ENCODE measurements at places on chromosomes 3 and 15. TPM values are rescaled to one million over a fixed set of nuclear protein-coding genes. Genes with fewer than 3 reads are reported as not detected.

Gene ZNF197
- 11.6 TPM for total RNA-seq

Gene SCAMP5
- 2.0 TPM for total RNA-seq

Gene MLF1
- total RNA-seq, result 0.83 TPM

Gene OR5K2
- not detected for total RNA-seq

Gene CLDN16
- total RNA-seq, result not detected

Gene BLM
- 64.3 TPM for total RNA-seq

Gene SCN11A
- total RNA-seq, result 0.05 TPM

Gene MYLK
- 0.27 TPM for total RNA-seq

Gene MITF
- total RNA-seq, result 0.54 TPM

Gene GOLGA6L7
- total RNA-seq, result not detected

Gene CPEB1
- total RNA-seq, result not detected

Gene MINDY2
- total RNA-seq, result 9.7 TPM

Gene C3orf20
- 0.26 TPM for total RNA-seq

Gene TLE3
- 126 TPM for total RNA-seq

Gene SENP2
- 34.6 TPM for total RNA-seq

Gene RHOV
- total RNA-seq, result 1.6 TPM

Gene CDHR4
- not detected for total RNA-seq

Gene SPTSSB
- not detected for total RNA-seq

Gene USP50
- total RNA-seq, result 0.37 TPM

Gene TAGLN3
- 1.1 TPM for total RNA-seq

Gene EBLN2
- total RNA-seq, result 8.4 TPM

All from activated T-helper 1 cell treated with anti-CD3 and anti-CD28 coated beads, Interleukin-12 subunit alpha, Interleukin-12 subunit beta, Interleukin-2, Interleukin-4 antibody, amounts not matched to agents 30 ng/mL and 10 ng/mL and 1 ng/mL, durations not matched to agents 14 hours and 24 hours and 36 hours (primary cell).